ENCODE measurements at places on chromosomes 5 and 9. TPM values are rescaled to one million over a fixed set of nuclear protein-coding genes. Genes with fewer than 3 reads are reported as not detected.

- H3K4me1 ChIP-seq: peaks cover 31% of the 10 kb centered on the region
- H3K36me3 ChIP-seq: no peaks in the 10 kb centered on the region
- peak; percentile 55 for DNase-seq
Measured at GRCh38 chr5:16540421-16540820, 74.8 kb upstream of the ZNF622 start.

FAM151B gene
- 2.3 TPM for total RNA-seq

DNA sequence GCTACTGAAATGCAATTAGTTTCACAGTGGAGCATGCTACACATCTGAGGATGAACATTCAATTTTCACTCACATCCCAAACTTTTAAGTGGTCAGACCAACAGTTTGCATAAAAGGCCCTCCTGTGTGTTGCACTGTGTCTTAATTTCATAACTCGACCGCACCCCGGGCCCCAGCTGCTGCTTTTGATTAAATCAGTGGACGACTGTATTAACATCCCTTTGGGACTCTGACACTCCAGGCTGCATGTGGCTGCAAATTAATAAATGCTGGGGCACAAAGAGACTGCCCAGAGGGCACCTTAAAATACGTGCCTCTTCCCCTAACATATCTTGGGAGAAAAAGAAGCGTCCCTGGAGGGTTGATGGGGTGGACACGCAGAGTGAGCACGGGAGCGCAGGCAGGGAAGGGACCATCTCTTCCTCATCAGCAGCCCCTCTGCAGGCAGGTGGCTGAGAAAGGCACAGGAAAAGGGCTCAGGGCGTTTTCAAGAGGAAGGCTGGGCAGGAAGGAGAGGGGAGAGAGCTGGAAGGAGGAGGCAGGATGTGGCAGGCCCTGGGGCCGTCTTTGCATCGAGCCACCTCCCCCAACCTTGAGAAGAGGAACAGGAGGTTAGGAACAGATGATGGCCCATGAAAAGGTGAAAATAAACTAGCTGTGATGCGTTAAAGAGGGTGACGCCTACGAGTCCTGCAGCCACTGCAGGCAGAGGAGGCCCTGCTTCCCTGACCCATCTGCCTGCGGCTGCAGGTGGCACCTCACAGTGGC lies 18.6 kb downstream of the MED10 start:
- no peaks in the 10 kb centered on the region for H3K27me3 ChIP-seq
- H3K36me3 ChIP-seq: no peaks in the 10 kb centered on the region
- no peak overlapping the region for H3K27ac ChIP-seq
- H3K4me1 ChIP-seq: peaks cover 10% of the 10 kb centered on the region

- no peaks in the 10 kb centered on the region for H3K36me3 ChIP-seq
- no peak overlapping the region for H3K4me3 ChIP-seq
- H3K4me1 ChIP-seq: no peaks in the 10 kb centered on the region
- no peak overlapping the region for H3K27ac ChIP-seq
- DNase-seq: peak; percentile 55
Measured at GRCh38 chr5:16492398-16493140, 27.0 kb upstream of the ZNF622 start.

LHX6 gene
- 16.5 TPM for total RNA-seq

UBE2QL1 gene
- total RNA-seq: 8.8 TPM

DNA sequence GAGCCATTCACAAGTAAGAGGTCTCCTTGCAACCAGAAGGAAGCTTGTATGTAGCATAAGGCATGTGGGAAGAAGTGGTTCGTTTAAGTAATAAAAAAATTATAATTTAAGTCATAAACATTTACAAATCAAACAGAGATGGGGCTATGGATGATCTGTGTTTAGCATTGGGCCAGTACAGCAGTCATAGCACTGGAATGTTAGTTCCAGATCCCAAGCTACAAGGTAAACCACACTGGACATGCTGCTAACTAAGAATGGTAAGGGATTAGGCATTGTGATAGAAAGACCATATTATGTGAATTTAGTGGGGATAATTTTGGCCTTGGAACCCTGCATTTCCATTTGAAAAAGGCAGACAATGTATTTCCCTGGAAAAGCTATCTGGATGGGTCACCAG lies 170.4 kb upstream of the KCNN2 start:
- H3K36me3 ChIP-seq: no peaks in the 10 kb centered on the region
- no peak for DNase-seq
- H3K27ac ChIP-seq: no peak overlapping the region
- H3K4me3 ChIP-seq: no peak overlapping the region
- H3K4me1 ChIP-seq: no peaks in the 10 kb centered on the region

DNA sequence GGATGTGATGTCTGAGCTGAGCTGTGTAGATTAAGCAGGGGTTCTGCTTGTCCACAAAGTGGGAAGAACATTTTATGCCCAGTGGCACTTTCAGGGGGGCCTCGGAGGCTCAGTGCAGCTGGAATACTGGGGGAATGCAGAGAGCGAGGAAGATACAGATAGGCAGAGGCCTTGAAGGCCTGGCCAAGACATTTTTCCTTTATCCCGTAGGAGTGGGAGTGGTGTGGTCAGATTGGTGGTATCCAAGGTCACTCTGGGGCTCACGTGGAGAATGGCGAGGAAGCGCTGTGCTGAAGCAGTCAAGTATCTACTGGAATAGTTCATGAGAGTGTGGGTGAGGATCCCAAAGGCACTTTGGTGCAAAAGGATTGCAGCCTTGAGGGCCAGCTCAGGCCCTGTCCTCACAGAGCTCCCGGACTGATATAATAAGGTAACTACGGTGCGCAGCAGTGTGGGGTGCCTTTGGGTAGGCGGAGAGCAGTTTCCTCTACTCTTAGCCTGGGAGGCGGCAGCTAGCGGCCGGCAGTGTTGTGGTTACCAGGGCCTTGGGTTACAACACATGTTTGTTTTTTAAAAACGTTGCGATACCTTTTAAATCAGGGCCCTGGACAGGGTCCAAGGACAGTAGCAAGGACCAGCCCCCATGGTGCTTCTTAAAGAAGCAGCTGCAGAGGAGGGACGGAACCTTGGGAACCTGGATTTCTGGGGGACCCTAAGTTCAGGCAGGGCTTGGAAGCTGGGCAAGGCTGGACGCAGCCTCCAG lies 10.8 kb upstream of the CCDC69 start:
- H3K27me3 ChIP-seq: no peaks in the 10 kb centered on the region
- no peak overlapping the region for H3K27ac ChIP-seq
- DNase-seq: no peak
- H3K4me1 ChIP-seq: no peaks in the 10 kb centered on the region
- no peak overlapping the region for H3K4me3 ChIP-seq

DNA sequence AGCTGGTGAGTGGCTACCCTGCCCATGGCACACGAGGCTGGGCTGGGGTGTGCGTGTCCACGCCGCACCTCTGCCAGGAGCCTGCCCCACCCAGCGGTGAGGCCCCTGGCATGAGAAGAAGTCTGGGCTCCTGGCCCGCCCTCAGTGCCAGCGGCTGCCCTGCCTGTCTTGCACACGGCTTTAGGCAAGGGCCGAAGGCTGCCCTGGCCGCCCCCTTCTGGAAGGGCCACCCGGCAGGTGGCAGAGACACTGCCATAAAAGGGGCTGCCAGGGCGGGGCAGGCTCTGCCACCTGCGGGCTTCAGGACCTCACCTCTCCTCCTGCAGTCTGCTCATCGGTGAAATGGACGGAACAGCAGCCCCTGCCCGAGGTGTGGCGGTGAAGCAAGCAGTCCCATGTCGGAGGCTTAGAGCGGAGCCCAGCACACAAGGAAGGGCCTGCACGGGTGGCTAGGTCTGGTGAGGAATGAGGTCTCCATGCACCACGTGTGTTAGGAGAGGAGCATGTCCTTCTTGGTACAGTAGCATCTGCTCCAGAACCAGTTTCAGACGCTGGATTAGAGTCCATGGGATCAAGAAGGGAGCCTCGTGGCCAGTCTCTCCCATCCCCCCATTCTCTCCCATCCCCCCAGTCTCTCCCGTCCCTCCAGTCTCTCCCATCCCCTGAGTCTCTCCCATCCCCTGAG lies 34.8 kb upstream of the TMEM250 start:
- DNase-seq: no peak
- H3K36me3 ChIP-seq: no peaks in the 10 kb centered on the region
- H3K4me1 ChIP-seq: no peaks in the 10 kb centered on the region
- H3K27me3 ChIP-seq: no peaks in the 10 kb centered on the region
- no peak overlapping the region for H3K27ac ChIP-seq

GRCh38 chr5:10563110-10563944 lies 543 bp upstream of the ANKRD33B start:
- DNase-seq: peak; percentile 63
- no peaks in the 10 kb centered on the region for H3K27me3 ChIP-seq
- H3K4me1 ChIP-seq: peaks cover 29% of the 10 kb centered on the region

FBP2 gene
- not detected for total RNA-seq

DNA sequence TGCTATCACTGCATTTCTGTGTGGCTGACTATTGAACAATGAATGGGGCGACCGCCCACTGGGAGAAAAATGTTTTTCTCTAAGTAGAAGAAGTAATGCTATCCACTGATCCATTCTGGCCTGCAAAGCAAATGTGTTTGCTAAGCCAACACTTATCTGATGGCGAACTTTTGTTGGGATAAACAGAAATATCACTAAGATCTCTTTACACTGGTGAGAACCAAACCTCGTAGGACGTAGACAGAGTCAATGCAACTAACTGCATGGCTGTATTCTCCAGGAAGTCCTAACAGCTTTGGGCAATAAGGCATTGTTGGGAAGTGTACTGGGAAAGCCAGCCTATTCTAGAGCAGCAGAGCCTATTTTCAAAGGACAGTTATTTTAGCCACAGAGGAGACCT lies 77.7 kb downstream of the ANKH start:
- H3K36me3 ChIP-seq: no peaks in the 10 kb centered on the region
- no peaks in the 10 kb centered on the region for H3K4me1 ChIP-seq
- H3K27me3 ChIP-seq: no peaks in the 10 kb centered on the region
- H3K4me3 ChIP-seq: no peak overlapping the region
- no peak for DNase-seq

DRD1 gene
- not detected for total RNA-seq

TSSK1B gene
- 0.33 TPM for total RNA-seq
